ENCODE measurements at places on chromosomes 6 and 20.

- no peak for DNase-seq
These were observed 15.4 kb downstream of the RAMACL start for GRCh38 chr6:166570929-166571713.

DNA sequence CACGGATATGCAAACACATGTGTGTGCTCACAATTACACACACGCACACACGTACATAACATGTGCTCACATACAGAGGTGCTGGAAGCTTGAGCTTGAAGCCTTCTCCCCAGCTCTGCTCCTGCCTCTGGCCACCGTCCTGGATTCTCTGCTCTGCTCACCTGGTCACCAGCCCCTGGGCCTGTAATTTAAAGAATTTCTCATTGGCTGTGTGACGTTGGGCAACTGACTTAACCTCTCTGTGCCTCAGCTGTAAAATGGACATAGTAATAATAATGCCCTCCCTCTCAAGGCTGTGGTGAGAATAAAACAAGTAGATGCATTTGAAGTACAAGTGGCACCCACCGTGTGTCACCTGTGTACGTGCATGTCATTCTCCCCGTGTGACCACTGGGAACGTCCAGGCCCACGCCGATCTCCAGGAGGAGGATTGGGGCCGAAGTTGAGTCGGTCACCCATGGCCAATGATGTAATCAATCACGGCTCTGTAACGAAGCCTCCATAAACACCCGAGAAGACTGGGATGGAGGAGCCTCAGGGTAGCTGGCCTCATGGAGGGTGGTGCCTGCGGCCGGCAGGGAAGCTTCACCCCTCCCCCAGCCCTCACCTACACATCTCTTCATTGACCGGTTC, 160.9 kb upstream of the AFDN start:
- no peak for DNase-seq

- no peak for DNase-seq
These were observed 130.0 kb downstream of the DLL1 start for GRCh38 chr6:170160628-170161611.

DNA sequence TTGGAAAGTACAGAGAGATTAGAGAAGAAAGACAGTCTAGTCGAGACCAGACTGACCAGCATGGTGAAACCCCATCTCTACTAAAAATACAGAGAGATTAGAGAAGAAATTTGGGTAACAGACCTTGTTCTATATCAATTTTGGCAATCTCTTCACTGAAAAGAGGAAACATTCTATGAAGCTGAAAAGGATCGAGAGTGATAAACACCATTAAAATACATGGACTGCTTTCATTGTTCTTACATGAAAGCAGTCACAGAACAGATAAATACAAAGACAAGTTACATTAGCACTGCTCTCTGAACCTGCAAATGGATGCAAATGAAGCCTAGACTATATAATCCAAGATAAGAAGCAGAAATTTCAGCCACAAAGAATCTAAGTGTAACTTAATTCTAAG, 8.4 kb upstream of the OPRM1 start:
- no peak for DNase-seq

DNA sequence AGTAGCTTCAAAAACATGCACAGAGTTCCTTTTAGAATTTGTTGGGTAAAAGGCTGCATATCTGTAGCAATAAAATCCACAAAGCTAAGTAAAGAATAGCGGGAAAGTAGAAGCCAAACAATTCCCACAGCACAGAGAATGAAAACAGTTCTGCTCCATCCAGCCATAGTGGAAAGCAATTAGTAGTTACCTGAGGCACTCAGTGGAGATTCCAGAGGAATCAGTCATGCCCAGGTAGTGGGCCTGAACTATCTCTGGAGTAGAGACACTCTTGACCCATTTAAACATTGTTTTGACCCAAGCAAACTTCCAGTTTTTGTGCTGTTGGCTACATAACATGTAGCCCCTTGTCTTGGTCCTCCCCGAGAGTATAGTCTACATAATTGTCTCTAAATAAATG, 559.5 kb upstream of the PTCHD4 start:
- no peak for DNase-seq

- no peak for DNase-seq
These were observed 190.3 kb upstream of the CDYL start for GRCh38 chr6:4585682-4586468.

DNA sequence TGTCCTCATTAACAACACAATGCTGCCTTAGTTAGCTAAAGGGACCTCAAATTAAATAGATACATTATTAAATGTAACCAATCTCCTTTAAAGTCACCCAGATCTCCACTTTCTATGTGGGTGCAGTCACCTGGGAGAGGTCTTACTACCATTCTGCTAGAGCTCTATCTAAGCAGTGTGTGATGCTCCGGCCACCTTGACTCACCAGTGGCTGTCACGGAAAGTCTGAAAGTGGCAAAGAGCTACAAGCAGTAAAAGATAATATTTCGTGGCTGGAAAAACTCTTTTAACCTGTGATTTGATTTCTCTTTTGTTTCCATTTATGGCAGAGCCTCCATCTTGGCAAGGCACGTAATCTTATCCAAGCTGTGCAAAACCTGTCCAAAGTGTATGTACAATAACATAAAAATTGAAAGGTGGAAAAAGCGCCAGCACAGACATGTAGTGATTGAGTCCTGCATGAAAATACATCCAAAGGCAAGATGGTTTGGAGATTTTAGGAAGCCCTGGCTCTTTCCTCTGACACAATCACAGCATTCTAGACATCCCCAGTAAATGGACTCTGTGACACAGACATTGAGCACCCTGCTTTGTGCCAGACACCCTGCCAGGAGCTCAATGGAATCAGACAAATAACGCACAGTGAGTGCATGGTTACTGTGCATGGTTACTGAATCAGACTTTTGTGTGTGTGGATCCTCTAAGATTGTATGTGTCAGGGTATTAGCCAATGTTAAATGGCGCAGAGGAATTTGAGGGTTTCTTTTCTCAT, 116.6 kb downstream of the ADAT2 start:
- DNase-seq: no peak

- no peak for DNase-seq
These were observed 6.3 kb downstream of the SMOC2 start for GRCh38 chr6:168447282-168447681.

DNA sequence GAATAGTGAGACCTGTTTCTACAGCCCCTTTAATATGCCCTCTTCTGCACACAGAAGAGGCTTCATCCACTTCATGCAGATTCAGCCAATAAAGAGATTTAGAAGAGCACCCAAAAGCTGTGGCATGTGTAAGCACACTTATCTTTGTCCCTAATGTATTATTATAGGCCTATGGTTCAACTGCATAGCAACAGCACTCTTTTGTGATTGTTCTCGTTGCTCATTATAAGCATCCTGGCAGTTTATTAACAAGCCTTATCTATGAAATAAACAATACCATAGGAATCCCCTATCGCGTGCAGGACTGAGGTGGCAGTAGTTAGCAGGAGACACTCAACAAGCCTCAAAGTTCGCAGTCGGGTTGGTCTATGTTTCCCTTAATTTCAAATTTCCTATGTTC, 138.5 kb upstream of the BEND6 start:
- no peak for DNase-seq

- no peak for DNase-seq
These were observed 38.2 kb downstream of the ADGRB3 start for GRCh38 chr6:68673255-68673654.

- DNase-seq: peak; percentile 10
These were observed 13.9 kb upstream of the KLHL31 start for GRCh38 chr6:53679446-53679933.

DNA sequence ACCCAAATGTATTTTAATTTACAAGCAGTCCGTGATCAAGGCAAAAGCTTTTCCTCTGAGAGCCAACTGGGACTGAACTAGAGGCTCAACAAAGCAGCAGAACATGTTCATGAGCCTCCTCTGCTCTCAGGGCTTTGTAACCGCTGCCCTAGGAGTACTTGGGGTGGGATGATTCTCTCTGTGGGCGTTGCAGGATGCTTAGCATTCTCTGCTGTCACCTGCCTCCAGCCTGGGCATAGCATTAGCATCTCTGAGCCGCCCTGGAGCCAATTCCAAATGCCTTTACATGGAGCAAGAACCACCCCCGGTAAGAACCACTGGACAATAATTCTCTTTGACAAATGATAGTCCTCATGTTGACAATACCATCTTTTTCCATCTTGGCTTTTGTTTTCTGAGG, 237.6 kb upstream of the CDH4 start:
- DNase-seq: no peak

- peak; percentile 63 for DNase-seq
These were observed 16.8 kb upstream of the ARMC12 start for GRCh38 chr6:35719830-35720733.

- DNase-seq: no peak
These were observed 130.0 kb upstream of the KCNK16 start for GRCh38 chr6:39452306-39453145.

DNA sequence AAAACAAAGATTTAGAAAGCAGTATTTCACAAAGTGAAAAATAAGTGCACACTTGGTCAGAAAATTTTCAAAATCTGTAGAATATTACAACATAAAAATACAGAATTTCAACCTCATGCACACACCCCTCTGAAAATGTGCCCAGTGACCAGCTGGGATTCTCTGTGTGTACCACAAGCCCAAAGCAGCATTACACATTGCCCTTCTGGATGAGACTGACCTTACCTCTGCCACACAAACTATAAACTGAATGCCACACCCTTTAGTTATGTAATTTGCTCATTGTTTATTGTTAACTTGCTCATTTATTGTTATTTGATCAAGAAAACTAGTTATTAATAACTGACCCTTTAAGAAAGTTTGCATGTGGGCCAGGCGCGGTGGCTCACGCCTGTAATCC, 303.0 kb downstream of the FOXC1 start:
- DNase-seq: no peak

DNA sequence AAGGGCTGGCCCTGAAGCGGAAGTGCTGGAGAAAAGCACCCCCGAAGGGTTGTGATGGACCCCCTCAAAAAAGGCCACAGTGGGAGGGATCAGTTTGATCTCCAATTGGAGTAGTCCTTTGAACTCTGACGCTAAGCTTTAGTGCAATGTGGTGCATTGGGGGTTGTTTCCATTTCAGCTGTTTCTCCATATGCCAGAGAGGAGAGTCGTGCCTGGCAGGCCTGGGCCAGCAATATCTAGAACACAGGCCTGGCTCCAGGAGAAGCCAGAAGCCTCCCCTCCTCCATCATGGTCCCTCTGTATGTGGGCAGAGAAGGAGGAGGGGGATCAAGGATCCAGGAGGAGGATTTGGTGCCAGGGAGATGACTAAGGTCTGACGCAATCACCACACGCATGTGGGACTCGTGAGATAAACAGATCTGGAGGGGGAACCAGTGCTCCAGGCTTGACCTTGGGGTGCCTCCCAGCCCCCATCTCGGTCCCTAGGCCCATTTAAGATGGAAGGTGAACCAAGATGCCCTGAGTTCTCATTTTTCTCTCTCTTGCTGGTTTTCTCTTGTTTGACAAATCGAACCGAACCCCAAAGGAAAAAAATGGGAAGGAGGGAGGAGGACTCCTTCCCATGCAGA, 517.4 kb upstream of the JARID2 start:
- DNase-seq: no peak

DNA sequence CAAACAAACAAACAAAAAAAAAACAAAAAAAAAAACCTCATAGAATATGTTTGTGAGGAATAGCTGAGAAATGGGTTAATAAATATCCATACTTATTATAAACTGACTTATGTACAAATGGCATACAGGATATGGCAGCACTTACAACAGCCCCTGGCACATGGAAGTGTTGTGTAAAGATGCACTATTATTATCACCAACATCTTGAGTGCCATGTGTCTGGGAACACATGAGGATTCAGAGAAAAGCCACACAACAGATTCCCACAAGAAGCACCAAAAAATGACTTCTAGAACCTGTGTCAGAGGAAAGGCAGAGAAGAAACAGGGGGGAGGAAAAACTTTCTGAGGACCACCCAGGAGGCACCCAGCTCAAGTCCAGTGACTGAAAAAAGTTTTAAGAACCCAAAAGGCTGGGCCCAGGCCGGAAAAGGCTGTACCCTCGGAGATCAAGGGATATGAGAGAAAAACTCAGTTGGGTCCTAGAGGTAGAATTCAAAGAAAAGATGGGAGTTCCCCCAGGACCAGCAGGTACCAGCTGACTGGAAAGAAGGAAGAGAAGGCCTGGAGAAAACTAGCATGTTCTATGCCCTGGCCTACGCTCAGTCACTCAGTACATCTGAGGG, 9.4 kb upstream of the TAF8 start:
- DNase-seq: no peak

DNA sequence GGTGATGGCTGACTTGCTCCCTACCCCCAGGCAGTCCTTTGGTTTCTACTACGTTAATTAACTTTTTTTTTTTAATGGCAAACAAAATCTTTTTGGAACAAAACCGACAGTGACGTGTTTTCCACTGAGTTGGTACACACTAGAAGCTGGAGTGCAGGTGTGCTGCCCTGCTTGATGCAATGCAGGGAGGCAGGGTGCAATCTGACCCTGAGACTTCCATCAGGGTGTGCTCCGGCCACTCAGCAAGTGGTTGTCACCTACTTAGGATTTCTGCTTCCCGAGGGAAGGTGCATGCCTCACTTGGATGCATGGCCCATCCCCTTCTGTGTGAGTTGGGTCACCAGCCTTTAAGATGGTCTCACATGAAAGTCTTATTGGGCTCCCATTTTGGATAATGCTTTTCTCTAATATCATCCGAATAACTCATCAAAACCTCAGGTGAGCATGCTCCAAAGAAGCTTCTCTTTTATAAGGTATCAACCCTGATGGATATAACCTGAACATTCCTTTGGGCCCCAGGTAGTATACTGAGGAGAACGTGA, 14.0 kb downstream of the RREB1 start:
- no peak for DNase-seq
